ENCODE measurements at places on chromosomes 16 and 17. TPM values are rescaled to one million over a fixed set of nuclear protein-coding genes. Genes with fewer than 3 reads are reported as not detected.

Gene NPIPB6
- polyA plus RNA-seq, result 0.38 TPM

Gene KRTAP9-2
- not detected for polyA plus RNA-seq

GRCh38 chr16:7393680-7394079, 61.0 kb downstream of the RBFOX1 start:
- no peak overlapping the region for H3K27ac ChIP-seq
- no peak for DNase-seq
- H3K36me3 ChIP-seq, result no peaks in the 10 kb centered on the region
- no peak overlapping the region for H3K4me3 ChIP-seq

Gene ABCC12
- not detected for polyA plus RNA-seq

Gene HSPB9
- 0.03 TPM for polyA plus RNA-seq

DNA sequence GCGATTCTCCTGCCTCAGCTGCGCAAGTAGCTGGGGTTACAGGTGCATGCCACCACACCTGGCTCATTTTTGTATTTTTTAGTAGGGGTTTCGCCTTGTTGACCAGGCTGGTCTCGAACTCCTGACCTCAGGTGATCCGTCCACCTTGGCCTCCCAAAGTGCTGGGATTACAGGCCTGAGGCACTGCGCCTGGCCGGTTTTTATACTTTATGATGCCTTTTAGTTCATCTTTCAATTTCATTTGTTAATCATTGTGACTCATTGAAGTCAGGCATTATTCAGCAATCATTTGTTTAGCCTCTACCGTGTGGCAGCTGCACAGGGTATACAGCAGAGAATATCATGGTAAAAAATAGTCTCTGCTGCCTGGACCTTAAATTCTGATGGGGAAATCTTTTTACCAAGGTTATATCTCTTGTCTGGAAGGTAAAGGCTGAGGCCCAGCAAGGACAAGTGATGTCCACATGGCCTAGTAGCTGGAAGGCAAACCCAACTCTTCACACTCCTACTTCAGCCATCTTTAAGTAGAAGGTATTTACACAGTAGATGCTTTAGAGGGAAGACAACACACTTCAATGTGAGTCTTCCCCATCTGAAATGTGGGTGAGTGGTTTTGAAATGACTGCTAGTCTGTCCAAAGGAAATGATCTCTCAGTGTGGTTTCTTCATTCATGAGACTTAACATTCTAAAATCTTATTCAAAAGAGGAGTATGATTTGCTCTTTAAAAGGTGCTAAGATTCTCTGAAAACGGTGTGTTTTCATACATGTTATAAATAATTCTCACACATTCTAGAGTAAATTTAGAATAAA, 2.4 kb downstream of the PRPSAP2 start:
- H3K36me3 ChIP-seq, result no peaks in the 10 kb centered on the region
- H3K27me3 ChIP-seq, result no peaks in the 10 kb centered on the region
- no peak overlapping the region for H3K4me3 ChIP-seq
- H3K27ac ChIP-seq, result peak overlapping the region; percentile 36
- H3K4me1 ChIP-seq, result peaks cover 19% of the 10 kb centered on the region
- no peak for DNase-seq

- H3K4me3 ChIP-seq, result no peak overlapping the region
- no peaks in the 10 kb centered on the region for H3K36me3 ChIP-seq
- DNase-seq, result no peak
These were observed 45.9 kb downstream of the SLC6A2 start for GRCh38 chr16:55701442-55702319.

- H3K27ac ChIP-seq, result no peak overlapping the region
- no peak for DNase-seq
- H3K36me3 ChIP-seq, result no peaks in the 10 kb centered on the region
These were observed 22.7 kb downstream of the CYTH1 start for GRCh38 chr17:78759203-78759968.

DNA sequence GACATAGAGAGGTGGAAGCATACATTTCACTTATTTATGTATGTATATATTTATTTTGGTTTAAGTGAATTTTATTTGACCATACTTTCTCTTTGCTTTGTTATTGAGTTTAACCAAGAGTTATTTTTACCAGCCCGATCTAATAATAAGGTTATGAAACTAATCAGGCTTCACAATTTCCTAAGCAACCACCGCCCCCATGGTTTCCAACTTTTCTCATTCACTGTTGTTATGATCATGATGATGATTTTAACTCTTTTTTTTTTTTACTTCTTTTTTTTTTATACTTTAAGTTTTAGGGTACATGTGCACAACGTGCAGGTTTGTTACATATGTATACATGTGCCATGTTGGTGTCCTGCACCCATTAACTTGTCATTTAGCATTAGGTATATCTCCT, 30.6 kb downstream of the DNAH9 start:
- no peaks in the 10 kb centered on the region for H3K4me1 ChIP-seq
- no peaks in the 10 kb centered on the region for H3K36me3 ChIP-seq
- DNase-seq, result no peak
- no peaks in the 10 kb centered on the region for H3K27me3 ChIP-seq

Gene GPR179
- polyA plus RNA-seq, result 0.01 TPM

All from keratinocyte (primary cell).